ENCODE measurements at places on chromosomes 6 and 20. TPM values are rescaled to one million over a fixed set of nuclear protein-coding genes. Genes with fewer than 3 reads are reported as not detected.

- no peak for DNase-seq
Observed at GRCh38 chr20:42572320-42573016, 617.2 kb downstream of the PTPRT start.

- DNase-seq = no peak
Observed at GRCh38 chr6:11632795-11633511, 95.4 kb downstream of the TMEM170B start.

DNA sequence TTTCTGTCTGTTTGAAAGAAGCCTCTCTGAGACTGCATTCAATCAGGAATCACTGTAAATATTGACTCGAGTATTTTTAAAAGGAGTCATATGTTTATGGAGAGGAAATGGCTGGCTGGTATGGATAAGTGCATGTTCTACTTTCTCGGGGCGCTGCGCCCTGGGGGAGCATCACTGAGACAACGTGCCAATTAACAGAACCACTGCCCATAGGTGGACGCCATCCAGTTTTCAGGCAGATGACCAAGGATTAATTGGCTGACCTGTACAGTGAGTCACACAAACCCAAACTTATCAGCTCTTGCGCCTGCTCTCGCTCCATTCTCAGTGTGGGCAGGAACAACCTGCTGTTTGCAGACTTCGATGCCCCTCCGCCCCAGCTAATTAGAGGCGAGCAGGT lies 571.2 kb downstream of the QKI start:
- no peak for DNase-seq

GRCh38 chr6:11053307-11053706 lies 9.2 kb upstream of the ELOVL2 start:
- no peak for DNase-seq

DNA sequence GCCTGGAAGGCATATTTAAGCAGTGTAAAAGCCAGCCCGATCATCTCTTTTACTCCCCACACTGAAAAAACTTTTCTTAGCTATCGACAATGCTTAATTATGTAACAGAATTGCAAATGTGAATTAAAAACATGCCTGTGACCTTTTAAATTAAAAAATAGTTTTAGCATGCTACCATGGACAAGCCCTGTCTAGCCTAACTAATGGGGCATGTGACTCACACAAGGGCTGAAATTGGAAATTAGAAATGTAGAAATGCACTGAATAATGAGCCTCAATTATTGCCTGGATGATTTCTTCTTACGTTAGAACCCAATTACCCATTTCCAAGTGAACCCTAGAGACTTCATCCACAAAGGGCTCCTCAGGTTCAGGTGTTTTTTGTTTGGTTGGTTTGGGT lies 82.7 kb downstream of the SIM1 start:
- DNase-seq = no peak

DNA sequence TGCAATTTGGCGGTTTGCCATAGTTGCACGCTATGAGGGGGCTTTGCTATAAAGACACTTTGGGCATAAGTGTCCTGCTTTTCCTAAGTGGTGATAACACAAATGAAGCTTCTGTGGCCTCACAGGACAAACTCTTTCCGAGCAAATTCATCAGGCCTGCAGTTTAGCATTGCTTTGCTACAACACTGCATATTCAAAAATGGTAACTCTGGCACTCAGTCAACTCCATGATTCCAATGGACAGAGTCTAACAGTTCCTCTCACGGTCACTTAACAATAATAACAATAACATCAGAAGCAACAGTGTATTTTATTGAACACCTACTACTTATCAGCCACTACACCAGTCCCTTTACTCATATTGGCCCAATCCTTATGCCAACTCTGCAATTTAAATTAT lies 222.5 kb downstream of the FRK start:
- DNase-seq = no peak

DNA sequence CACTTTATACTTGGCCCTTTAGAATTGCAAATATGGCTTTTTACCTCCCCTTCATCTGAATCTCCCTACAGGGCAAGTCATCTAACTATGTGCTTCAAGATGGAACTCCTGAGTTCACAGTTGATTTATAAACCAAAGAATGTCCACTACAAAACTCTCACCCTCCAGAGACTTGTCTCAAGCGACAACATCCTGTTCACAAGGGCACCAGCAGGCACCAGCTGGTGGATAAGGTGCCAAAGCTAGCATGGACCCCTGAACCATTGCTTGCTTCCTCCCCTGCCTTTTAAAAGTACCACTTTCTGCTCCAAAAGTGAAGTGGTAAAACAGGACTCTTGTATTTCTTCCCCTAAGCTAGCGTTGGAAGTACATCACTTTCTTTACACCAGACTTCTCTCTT lies 154.5 kb downstream of the LPA start:
- DNase-seq = no peak

DNA sequence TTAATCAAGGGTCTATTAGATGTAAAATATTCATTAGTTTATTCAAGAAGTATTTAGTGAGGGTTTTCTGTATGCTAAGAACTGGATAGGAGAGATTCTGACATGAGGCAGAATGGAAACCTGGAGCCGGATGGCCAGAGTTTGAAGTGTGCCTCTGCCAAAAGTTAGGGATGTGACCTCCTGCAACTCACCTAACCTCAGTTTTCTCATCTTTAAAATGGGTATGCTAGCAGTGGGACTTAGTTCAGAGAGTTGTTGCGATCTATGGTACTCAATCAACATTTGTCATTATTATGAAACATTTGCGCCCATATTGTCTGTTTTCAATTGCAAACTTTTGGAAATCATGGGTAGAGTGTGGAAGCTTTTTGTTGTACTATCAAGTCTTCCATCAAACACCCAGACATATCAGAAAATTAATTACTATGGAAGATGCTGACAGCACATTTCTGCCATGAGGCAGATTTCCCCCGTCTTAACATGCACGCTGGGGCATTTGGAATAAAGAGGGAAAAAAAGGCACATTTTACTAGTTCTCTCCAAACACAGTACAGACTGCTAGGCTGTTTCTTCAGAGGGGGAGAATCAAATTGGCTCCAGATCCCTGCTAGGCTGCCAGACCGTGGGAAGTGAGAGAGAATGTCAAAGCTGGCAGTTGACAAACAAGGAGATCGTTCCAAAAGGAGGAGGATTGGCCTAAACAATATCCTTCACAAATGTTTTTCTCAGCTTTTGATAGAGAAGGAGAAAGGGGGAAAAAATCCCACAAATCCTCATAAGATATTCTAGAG lies 205.3 kb upstream of the TSHZ2 start:
- DNase-seq = no peak

DNA sequence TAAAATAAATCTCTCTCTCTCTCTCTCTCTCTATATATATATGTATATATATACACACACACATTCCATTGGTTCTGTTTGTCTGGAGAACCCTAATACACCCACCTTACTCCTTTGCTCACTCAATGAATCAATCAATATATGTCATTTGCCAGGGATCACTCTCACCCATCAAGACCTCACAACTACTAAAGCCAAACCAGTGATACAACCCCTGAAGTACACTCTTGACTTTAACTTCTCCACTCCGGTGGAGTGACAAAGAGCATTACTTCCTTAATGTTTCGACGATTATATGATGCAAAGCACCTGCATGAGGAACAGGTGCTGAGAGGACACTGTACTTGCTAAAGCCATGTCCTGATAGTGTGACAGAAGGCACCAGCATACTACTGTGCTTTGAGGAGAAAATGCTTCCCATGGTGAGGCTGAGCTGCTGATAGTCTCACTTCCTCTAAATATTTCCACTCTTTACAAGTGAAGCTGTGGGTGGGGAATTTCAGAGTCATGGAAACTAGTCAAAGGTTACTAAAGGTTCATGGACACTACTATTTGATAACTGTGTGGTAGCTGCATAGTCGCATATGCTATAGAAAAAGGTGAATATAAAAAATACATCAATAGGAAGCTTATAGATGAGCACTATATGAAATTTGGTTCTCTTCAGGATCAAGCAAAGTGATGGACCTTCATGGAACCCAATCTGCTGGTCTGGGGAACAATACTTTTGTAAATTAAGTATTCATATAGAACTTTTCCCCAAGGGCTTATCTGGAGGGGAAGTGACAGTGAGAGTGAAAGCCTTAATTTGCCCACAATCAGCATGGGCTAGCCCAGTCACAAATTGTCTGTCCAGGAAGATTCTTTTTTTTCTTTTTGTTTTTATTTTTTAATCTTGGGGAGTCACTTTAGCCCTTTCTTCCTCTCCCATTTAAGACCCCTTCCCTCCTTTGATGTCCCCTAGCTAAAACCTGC lies 141.9 kb upstream of the NEDD9 start:
- DNase-seq = no peak

GRCh38 chr6:6696867-6697531 lies 108.5 kb downstream of the LY86 start:
- peak; percentile 57 for DNase-seq

- no peak for DNase-seq
Observed at GRCh38 chr20:57509665-57510237, 15.2 kb downstream of the CTCFL start.

DNA sequence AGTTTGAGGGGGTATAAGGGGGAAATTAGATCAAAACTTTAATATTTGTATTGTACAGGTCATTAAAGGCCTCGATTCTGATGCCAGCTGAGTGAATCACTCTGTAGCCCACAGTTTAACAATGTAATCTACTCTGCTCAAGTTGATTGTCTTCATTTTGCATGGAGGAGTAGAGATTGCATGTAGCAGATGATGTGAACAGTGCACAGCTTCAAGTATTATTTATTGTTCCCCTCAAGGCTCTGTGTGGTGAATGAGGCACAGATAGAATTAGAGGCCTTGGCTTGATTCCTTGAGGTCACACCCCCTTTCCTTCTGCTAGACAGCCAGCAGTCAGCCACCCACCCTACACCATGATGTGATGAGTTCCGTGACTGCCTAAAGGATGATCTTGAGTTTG lies 38.1 kb downstream of the TXLNB start:
- DNase-seq = no peak

The FOXS1 gene
- total RNA-seq = 0.52 TPM

The CST5 gene
- total RNA-seq = not detected

The ZNF165 gene
- 1.3 TPM for total RNA-seq

The MDFI gene
- total RNA-seq = 1.5 TPM

The ENPP5 gene
- 26.9 TPM for total RNA-seq

The BNIP5 gene
- total RNA-seq = not detected
